ENCODE measurements at places on chromosomes 12 and 14. TPM values are rescaled to one million over a fixed set of nuclear protein-coding genes. Genes with fewer than 3 reads are reported as not detected.

- no peak for DNase-seq
Measured at GRCh38 chr12:18567787-18568186, 170.0 kb downstream of the PLCZ1 start.

MAP3K9 gene
- polyA plus RNA-seq: 4.9 TPM

SERPINA10 gene
- not detected for polyA plus RNA-seq

- DNase-seq: no peak
Measured at GRCh38 chr12:9674226-9674590, 4.7 kb downstream of the CLEC2D start.

DNA sequence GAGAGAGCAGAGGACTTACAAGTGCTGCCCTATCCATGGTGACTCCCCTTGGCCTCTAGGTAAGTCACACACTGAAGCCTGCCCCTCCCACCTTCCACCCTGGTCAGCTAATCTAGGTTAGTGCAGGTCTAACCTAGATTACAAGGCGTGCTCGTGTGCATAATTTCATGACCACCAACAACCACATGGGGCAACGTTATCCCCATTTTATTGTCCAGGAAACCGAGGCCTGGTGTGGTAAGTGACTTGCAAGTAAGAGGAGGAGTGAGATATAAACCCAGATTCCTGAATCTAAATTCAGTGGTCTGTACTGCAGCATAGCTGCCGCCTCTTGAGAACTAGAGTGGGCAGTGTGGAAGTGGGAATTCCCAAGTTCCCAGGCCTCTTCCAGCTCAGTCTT, 171.1 kb downstream of the DAD1 start:
- DNase-seq: no peak

CLEC4D gene
- not detected for polyA plus RNA-seq

GRCh38 chr12:2259369-2259768, 206.6 kb downstream of the CACNA1C start:
- no peak for DNase-seq

FBXW8 gene
- 11.3 TPM for polyA plus RNA-seq

- no peak for DNase-seq
Measured at GRCh38 chr14:52338051-52338681, 24.1 kb downstream of the PTGER2 start.

DNA sequence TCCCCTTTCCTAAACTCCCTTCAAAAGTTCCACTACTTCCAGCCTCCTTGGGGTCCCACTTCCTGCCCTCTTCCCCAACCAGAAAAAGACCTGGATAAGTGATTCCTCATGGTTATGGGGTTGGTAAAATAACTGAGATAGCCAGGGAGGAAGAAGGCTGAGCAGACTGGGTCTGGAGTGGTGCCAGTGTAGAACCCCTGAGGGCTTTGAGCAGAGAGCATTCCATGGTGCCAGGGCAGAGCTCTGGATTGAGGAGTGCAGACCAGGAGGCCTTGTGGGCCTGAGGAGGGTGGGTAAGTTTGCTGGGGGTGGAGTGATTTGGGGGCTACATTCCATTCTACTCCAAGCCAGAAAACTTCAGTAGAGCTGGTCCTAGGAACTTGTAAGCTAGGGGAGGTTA, 9.5 kb upstream of the CISTR start:
- DNase-seq: no peak

- DNase-seq: no peak
Measured at GRCh38 chr14:65336191-65336591, 76.3 kb upstream of the FUT8 start.

GRCh38 chr14:31921721-31922120, 155.4 kb upstream of the ARHGAP5 start:
- DNase-seq: no peak

DNA sequence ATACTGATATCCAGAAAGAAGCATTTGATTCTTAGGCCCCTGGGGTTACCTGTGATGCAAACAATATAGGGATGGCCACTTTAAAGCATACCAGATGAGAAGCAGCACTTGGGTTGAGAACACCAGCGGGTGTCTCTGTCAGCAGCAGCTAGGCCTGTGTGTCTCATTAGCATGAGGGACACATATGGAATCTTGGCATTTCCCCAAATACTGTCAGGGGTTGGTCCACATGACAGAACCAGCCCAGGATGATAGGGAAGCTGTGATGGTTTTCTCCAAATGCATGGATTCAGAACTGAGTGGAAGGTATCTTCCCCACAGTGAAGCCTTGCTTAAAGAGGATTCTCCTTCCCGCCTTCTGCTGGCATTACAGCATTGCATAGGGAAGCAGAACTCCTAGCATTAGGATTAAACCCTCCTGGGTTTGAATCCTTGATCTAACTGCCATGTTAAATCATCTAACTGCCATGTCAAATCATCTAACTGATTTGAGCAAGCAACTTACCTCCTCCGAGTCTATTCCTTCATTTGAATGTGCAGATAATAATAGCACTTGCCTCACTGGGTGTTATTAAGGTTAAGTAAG, 111.5 kb upstream of the WSCD2 start:
- no peak for DNase-seq

DNA sequence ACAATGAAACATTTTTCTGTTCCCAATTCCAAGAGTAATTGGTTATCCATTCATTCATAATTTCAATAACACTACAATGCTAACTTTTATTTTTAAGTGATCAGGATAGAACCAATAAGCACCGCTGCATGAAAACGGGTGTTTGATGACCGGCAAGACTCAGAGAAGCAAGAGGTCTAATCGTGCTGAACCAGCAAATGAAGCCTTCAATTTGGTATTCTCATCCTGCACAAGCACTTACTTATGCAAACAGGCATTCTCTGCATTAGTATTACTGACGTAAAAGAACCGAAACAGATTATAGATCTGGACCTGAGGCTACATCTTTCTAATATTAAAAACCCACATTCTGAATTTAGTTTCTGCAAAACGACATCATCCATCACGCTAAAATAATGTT, 67.7 kb downstream of the RBM19 start:
- no peak for DNase-seq

L2HGDH gene
- polyA plus RNA-seq: 2.2 TPM

SYNDIG1L gene
- not detected for polyA plus RNA-seq

DNA sequence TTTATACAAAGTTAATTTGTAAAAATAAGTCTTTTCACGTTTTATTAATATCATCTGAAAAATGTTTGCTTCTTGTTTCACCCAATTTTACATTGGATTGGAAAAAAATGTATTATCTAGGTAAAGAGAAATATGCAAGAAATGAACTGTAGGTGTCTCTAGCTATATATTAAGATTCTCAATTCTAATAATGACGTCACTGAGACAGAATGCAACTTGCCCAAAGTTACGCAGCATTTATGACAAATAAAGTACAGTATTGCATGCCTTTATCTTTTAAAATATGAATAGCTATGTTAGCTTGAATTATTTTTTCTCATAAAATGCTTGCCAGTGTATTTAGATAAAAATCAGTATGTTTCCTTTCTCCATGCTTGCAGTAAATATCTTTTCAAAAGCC, 728.8 kb downstream of the RERGL start:
- no peak for DNase-seq

DNA sequence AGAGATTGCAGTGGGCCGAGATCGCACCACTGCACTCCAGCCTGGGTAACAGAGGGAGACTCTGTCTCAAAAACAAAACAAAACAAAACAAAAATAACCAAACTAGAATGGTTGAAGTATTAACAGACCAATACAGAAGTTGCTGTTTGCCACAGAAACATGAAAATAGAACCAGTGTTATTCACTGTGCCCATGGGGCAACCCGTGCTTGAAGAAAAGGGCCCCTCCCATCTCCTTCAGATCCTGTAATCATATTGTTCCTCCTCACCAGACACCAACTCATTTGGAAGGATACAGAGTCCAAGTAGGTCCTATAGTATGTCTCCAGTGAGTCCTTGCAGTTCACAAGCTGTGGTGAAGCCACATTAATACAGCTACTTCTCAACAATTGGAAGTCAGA, 30.9 kb downstream of the SLC35F4 start:
- no peak for DNase-seq

DNA sequence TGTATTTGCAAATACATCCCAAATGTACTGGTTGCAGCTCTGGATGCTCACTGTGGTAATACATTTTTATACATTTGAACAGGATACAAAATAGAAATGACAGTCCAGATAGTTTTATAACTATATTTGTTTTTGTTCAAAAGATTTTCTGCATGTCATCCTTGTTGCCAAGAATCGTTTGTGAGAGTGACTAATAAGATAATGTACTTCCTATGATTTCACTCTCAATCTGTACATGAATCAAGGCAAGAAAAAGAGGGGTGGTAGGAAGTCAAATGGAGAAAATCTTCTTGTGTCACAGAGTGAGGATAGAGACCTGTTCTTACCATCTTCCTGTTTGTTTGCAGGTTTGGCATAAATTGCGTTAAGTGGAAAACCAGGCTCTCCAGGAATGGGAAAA, 13.9 kb downstream of the ARPC3 start:
- no peak for DNase-seq

DNA sequence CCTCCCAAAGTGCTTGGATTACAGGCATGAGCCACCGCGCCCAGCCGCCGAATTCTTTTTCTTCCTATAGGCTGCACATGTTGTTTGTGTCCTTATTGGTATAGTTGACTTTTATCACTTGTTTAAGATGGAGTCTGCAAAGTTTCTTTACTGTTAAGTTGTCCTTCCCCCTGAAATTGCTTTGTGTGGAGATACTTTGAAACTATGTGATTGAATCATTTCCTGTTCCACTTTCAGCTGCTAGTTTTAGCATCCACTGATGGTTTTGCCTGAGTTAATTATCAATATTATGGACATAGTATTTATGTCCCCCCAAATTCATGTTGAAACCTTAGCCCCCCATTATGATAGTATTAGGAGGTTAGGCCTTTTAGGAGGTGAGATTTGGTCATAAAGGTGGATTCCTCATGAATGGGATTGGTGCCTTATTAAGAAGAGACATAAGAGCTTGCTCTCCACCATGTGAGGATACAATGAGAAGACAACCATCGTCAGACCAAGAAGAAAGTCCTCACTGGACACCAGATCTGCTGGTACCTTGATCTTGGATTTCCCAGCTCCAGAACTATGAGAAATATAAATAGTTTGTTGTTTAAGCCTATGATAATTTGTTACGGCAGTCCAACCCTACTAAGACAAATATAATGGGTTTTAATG, 34.9 kb downstream of the PPHLN1 start:
- DNase-seq: no peak

DNA sequence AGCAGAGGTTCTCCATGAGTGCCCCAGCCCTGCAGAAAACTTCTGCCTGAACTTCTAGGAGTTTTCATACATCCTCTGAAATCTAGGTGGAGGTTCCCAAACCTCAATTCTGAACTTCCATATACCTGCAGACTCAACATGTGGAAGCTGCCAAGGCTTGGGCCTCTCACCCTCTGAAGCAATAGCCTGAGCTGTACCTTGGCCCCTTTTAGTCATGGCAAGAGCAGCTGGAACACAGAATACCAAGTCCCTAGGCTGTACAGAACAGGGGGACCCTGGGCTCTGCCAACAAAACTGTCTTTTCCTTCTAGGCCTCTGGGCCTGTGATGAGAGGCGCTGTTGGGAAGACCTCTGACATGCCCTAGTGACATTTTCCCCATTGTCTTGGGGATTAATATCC, 494.3 kb upstream of the FOXG1 start:
- no peak for DNase-seq

NKX2-1 gene
- not detected for polyA plus RNA-seq

DNA sequence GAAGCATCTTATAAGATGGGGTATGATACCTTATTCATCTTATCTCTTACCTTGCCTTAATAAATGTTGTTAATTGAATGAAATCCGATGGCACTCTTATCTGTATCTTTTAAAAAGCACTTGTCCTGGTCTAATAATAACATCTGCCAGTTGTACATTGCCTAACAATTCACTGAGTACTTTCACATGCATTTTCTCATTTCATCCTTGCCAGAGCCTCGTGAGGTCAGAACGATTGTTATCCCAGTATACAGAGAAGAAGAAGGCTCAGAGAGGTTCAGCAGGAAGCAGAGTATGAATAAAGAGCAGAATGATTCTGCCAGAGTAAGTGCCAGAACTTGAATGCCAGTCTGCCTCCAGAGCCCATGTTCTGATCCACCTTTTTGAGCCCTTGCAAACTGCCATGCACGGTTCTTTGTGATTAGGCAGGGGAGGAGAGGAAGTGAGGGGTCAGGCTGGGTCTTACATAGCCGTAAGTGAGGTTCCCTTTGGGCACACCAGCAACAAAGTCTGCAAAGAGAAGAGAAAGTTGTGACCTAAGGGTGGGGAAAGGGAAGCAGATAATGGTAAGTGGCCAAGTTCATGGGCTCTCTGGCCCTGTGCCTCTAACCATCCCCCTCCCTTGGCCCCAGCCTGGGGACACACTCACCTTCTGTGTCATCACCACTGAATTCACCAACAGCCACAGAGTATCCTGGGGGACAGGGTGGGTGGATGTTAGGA, 11.7 kb downstream of the ITGA5 start:
- DNase-seq: no peak

DNA sequence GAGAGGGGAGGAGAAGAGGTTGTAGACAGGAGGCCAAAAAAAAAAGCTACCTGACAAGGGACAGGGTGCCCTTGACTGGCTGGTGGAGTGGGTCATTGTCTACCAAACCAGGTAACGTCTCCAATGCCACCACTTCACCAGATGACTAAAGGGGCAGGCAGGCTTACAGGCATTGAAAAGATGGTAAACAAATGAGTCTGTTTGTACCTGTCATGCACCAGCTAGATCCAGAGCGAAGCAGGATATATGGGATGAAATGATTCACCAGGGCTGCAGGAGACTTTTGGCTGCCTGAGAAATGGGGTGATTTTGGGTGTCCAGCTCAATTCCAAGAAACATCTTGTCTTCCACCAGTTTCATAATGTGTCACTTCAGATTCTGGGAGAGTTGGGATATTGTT, 4.0 kb downstream of the C12orf54 start:
- DNase-seq: no peak

TAS2R10 gene
- not detected for polyA plus RNA-seq

Data from naive B cell (primary cell).